ENCODE measurements at places on chromosomes 11 and 22.

- no peak for DNase-seq
Measured at GRCh38 chr11:42812960-42813359, 498.8 kb upstream of the API5 start.

DNA sequence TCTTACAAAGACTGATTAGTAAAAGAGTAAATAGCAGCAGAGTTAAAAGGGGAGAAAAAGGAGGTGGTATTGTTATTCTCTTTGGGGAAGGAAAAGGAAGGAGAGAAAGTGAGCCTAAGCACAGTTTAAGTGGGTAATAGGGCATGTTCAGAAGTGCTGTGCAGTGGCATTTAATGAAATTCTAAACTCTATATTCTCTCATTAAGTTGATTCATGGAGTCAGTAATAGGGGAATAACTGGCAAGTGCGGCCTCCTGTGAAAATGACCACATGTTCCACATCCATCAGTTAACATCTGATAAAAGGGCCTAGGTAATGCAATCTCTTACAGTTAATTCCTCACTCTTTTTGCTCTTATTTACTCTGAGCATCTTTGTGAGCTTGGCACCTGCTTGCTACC lies 516.7 kb downstream of the JRKL start:
- no peak for DNase-seq

DNA sequence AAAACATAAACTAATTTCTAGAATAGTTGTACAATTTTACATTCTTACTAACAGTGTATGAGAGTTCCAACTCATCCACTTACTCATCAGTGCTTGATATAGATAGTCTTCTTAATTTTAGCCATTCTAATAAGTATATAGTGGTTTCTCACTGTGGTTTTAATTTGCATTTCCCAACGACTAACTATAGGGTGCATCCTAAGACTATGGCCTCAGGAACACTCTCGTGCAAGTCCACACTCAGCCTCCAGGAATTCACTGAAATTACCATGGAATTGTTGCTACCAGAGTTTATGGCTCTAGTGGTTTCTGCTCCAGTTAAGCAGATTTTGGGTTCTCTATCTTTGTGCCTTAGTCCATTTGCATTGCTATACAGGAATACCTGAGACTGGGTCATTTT lies 60.1 kb upstream of the GUCY1A2 start:
- DNase-seq = no peak

DNA sequence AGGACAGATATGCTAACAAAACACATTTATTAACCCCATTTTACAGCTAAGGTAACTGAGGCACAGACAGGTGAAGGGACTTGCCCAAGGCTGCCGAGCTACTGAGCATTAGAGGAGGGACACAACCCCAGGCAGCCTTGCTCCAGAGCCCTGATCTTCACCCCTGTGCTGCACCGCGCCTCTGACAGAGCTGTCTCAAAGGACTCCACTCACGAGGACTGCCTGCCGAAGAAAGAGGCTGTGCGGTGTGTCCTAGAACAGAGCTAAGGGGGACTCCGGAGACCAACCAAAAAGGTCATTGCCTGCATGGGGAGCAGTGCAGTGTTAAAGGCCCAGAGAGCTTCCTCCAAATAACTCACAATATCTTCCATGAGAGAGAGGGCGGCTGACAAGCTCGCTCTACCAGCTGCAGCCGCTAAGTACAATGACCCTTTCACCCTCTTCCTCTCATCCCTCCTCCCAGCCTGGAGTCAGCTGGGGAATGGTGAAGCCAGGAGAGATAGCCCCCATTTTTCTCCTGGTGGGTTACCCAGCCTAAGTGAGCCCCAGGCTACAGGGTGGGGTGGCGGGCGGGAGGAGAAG lies 119.2 kb downstream of the DSCAML1 start:
- no peak for DNase-seq

GRCh38 chr11:26225646-26226045 lies 106.3 kb upstream of the ANO3 start:
- no peak for DNase-seq

- DNase-seq = no peak
Measured at GRCh38 chr11:45596571-45596970, 68.9 kb downstream of the CHST1 start.

GRCh38 chr11:62930157-62930556 lies 9.0 kb upstream of the CHRM1 start:
- DNase-seq = no peak

- DNase-seq = no peak
Measured at GRCh38 chr22:47163481-47163855, 401.0 kb downstream of the TBC1D22A start.

DNA sequence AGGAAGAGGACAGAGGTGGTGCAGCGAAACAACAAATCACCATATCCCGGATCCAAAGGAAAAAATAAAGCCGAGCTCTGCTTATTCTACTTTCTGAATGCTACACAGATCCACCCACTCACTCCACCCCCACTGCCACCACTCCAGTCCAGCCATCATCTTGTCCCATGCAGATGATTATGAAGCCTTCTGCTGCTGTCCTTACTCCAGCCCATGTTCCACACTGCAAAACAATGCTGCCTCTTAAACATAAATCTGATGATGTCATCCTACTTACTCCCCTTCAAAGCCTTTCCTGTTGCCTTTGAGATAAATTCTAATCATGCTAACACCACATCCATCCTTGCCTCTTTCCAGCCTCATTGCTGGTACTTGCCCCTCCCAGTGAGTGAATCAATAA lies 6.5 kb upstream of the DRD2 start:
- DNase-seq = no peak

DNA sequence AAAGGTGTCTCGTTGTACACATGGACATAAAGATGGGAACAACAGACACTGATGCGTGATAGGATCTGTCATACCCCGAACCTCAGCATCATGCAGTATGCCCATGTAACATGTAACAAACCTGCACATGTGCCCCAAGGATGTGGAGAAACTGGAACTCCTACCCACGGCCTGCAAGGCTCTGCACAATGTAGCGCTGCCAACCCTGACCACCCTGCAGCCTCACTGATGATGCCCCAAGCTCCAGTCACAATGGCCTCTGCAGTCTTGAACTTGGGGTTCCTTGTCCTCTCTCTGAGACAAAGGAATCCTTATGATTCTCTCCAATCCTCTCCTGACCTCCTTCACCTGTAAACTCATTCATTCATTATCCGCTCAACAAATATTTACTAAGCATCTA lies 14.2 kb downstream of the LMO1 start:
- DNase-seq = no peak

DNA sequence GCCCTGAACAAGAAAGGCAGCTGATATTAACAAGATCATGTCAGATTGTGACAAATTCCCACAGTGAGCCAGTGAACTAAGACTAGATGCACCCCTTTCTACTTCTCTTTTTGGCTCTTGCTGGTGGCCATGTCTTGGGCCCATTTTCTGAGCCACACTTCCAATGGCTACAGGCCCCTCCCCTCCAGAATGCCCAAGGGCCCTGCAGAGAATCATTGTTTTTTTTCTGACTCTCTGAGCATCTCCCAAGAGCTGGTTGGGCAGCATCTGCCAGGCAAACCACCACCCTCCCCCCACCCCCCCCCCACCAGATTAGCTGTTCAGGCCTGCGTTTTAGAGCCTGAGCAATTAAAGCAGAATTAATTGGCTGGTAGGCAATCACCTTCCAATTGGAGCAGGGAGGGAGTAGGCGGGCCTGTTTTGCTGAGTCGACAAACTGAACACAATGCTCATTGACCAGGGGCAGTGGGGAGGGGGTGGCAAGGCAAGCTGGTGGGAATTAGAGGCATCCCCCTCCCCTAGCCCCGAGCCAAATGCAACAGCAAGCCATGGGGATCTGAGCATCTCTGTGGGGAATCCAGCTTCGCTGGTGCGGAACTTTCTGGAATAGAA lies 541.4 kb downstream of the MN1 start:
- no peak for DNase-seq

GRCh38 chr11:62678433-62678769 lies 472 bp downstream of the UBXN1 start:
- DNase-seq = no peak

DNA sequence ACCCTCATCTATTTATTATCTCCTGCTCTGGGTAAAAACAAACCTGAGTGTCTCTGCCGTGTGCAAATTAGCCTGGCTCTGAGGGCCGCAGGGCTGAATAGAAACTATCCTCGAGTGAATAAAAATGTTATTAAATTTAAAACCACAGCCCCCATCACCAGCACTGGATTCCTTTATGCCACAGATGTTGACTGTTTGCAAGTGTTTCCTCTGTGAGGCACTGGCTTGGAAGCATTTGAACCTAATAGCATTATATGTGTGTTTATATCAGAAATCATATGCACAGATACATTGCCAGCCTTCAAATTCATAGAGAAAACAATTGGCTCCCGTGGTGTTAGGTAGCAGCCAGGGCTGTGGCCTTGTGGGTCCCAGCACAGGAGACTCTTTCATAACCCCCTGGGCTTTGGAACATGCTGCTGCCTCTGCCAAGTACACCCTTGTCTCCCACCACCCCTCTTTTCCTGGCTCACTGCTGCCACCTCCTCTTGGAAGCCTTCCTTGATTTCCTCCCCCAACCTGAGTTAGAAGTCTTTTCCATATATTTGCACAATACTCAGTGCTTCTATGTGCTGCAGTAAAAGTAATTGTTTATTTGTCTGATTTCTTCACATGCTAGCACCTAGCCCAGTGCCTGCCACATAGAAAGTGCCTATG lies 294.4 kb downstream of the DDX10 start:
- no peak for DNase-seq

GRCh38 chr11:116452461-116452860 lies 320.3 kb downstream of the BUD13 start:
- DNase-seq = no peak

DNA sequence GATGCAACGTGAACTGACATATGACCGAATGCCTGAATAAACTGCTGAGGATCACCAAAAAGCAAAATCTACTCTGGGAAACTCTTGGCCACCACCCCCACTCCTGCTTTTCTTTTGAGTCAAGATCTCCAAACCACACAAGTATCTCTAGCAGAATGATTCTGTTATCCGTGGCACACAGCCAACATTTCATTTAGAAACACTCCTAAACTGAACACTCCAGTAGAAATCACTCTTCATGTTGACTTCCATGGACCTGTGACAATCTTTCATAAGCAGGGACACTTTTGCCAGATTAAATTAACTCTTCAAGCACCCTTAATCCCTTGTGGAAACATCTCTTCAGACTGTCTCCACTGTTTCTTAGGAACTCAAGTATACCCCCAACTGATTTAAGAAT lies 44.4 kb downstream of the VSIG10L2 start:
- no peak for DNase-seq

GRCh38 chr11:109016724-109017123 lies 351.9 kb downstream of the DDX10 start:
- no peak for DNase-seq

GRCh38 chr22:43066844-43067385 lies 22.3 kb downstream of the TTLL1 start:
- DNase-seq = no peak

DNA sequence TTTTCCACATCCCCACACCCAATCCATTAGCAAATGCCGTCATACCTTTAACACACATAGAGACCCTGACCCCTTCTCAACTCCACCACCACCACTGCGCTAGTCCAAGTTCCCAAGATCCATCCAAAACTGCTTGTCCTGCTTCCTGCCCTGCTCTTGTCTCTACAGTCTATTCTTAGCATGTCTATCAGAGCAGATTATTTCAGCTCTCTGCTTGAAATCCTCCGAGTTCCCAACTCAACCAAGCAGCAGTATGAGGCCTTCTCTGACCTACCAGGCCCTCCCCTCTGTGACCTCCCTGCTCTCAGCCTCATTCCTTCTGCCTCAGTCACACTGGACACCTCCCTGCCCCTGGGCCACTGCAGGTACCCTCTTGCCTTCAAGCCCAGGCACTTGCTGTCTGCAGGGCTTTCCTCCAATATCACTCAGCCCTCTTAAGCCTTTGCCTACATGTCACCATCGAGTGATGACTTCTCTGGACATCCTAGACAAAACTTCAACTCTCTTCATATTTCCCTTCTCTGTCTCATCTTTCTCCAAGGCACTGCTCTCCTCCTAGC lies 134.6 kb downstream of the SPATA19 start:
- no peak for DNase-seq

DNA sequence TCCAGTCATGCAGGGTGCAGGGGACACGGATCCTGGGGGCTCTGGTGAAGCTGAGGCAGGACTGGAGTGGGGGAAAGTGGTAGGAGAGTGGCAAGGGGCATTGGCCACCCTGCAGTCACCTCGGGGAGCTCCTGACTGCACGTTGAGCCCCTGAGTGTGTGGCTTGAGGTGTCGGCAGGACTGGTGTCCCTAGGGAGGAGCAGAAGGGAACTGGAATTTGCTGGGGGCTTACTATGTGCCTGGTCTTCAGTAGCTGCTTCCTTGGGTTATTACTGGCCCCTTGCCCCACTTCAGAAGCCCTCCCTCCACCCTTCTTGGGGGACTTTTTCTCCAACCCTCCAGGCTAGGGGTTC lies 31.5 kb downstream of the IFT27 start:
- DNase-seq = no peak

DNA sequence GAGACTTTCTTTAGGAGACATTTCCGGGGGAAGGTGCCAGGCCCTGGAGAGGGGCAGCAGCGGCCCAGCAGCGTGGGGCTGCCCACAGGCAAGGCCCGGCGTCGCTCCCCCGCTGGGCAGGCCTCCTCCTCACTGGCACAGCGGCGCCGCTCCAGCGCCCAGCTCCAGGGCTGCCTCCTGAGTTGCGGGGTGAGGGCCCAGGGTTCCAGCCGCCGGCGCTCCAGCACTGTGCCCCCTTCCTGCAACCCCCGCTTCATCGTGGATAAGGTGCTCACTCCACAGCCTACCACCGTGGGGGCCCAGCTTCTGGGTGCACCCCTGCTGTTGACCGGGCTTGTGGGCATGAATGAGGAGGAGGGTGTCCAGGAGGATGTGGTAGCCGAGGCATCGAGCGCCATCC lies 15.2 kb upstream of the MDK start:
- DNase-seq = no peak

GRCh38 chr11:78985663-78986062 lies 411.0 kb upstream of the NARS2 start:
- DNase-seq = no peak

DNA sequence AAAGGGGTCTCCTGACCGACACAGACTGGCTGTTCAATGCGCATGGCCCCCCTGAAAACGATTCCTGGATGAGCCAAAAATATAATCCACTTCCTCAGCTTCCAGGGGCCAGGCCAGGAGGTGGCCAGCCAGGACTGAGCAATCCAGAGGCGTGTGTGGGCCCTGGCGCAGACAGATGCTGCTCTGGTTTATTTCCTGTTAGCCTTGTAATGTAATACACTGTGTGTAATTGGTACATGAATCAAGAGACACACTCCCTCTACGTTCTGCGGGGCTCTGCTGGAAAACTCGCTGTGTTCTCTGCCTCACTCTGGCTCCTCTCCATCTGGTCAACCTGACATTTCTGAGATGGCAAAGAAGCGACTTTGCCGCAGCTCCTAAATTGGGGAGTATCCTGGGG lies 26.3 kb upstream of the ISX start:
- DNase-seq = no peak

DNA sequence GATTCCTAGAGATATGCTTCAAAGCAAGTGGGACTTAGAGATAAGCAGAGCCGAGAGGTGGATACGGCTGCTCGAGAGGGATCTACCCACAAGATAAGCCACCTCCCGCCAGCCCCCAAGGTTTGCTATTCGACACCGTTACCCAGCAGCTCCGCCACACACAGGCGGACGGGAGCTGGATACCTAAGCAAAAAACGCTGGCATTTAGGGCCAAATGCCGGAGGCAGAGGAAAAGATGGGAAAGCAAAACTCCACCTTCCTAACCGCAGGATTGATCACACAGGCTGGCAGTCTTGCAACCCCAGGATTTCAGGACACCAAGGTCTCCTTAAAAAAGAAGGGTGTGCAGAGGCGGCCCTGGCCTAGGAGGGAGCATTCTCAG lies 709 bp downstream of the FTH1 start:
- DNase-seq = no peak
